ENCODE measurements at places on chromosomes 11 and 22.

GRCh38 chr11:78327945-78328344 is 89.7 kb downstream of the GAB2 start:
- DNase-seq, result no peak

- peak; percentile 78 for DNase-seq
Measured at GRCh38 chr11:62439785-62440602, 21.2 kb downstream of the SCGB1A1 start.

DNA sequence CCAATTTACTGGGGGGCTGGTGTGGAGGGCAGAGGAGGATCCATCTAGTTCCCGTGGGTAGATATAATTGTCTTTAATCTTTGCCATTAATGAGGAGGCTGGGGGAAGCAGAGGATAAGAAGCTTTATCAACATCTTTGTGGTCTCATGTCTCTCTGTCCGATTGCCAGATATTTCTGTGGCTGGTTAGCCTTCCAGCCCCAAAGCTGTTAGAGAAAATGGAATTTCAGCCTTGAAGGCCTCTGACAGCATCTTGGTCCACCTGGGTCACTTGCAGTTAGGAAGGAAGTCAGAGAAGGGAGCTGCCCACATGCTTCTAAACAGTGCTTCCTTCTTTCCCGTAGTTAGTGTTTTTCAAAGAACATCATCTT is 56.9 kb downstream of the ABTB2 start:
- DNase-seq, result no peak

DNA sequence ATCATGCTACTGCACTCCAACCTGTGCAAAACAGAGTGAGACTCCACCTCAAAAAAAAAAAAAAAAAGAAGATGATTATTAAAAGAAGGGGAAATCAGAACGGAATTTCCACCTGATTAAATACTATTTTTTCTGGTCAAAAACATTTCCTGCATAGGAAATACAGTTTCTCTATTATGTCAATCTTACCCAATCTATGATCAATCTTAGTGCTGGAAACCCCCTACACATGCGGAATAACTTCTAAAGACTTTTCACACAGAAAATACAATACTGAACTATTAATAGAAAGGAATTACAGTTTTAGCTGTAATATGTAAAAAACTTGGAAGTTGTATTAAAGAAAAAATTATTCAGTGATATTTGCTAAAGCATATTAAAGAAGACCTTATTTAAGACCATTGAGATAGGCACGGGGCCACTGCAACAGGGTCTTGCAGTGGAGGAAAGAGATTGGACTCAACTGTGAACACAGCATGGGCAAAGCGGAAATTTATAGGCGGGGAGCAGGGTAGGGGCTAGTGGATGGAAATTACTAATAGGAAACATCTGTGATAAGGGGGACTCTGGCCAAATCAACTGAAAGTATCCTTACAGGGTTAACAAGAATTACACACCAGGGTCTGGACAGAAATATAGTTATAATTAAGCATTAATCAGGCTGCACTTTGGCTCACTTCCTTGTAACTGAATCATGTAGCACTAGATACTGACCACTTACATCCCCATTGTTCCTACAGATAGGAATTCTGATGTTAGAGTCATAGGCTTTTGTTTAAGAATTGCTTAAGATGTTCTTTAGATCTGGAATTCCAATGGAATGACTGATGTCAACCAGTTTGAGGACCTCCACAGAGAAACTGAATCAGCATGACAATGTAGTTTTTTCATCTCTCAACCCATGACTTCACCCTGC is 411.5 kb upstream of the DDI1 start:
- DNase-seq, result no peak

DNA sequence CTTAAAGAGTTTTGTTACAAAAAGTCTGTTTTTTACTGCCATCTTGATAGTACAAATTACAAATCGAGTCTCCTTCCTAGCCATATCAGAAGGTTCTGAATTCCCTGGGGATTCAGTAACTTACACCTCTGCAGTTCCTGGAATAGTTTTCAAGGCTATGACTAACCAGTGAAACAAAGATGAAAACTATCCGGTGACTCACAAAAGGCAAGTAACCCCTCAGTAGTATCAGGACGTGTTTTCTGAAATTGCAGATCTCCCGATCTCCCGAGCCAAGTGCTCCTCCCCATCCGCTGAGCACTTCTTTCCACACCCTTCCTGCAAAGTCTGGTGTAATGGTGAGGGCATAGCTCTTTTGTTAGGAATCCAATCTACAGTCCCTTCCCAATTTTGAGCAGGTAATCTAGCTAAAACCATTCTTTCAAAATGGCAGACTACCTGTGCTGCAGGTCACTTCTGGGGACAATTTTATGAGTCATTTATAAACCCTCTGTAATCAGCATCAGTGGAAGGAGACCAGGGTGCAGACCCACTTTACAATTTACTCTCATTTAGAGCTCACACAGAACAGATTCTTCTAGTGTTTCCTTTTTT is 7.7 kb downstream of the E2F8 start:
- DNase-seq, result no peak

GRCh38 chr11:57597461-57597915 is at the start of gene SERPING1:
Gene SERPING1, plus strand, starts transcription at chr11:57597685. Its CDS starts 586 bp downstream, at chr11:57598271.
- peak; percentile 92 for DNase-seq

GRCh38 chr11:118886681-118887111 is 3.0 kb downstream of the CXCR5 start:
- no peak for DNase-seq

DNA sequence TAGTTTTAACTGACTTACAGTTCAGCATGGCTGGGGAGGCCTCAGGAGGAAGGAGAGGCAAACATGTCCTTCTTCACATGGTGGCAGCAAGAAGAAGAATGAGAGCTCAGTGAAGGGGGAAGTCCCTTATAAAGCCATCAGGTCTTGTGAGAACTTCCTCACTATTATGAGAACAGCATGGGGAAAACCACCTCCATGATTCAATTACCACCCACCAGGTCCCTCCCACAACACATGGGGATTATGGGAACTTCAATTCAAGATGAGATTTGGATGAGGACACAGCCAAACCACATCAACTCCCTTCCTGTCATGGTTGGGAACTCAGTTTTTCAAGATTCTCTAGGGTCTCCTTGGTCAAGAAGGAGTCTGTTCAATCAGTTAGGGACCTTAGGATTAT is 432.9 kb upstream of the CNTN5 start:
- no peak for DNase-seq

GRCh38 chr11:1877211-1878136 is 14.2 kb downstream of the PRR33 start:
- DNase-seq, result peak; percentile 85

- DNase-seq, result peak; percentile 45
Measured at GRCh38 chr22:17924735-17925364, 99.5 kb downstream of the MICAL3 start.

DNA sequence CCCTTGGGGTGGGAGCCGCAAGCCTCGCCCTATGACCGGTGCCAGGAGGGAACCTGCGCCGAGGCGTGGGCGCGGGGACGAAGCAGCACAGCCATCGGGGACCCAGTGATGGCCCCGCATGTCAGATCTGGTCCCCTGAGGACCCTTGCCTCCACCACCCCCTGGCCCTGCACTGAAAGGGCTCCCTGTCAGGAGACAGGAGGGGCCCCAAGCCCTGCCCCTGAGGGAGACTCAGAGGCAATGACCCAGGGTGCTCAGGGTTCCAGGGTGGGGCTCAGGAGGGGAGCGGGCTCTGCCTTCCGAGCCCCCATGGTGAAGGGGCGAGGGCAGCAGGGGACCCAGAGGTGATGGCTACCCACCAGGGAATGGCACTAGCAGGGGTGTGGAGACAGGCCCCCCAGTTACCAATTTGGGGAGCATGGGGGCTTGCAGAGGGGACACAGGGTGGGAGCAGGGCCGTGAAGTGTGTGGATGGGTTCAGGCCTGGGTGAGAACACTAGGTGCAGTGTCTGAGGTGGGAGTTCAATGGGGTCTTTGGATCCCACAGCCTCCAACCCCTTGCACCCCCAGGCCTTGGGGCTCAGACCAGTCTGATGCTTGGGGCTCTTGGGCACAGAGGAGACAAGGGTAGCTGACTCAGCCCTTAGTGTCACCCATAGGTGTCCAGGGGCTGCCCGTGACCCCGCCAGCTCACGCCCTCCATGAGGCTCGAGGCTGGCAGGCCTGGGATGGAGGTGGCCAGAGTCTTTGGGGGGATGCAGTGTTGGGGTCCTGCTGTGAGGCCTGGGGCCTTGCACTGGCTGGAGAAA is 499 bp downstream of the LRRC56 start:
- peak; percentile 66 for DNase-seq

GRCh38 chr22:42596336-42596735 is 18.3 kb downstream of the POLDIP3 start:
- no peak for DNase-seq

- DNase-seq, result no peak
Measured at GRCh38 chr11:73932781-73933180, 18.0 kb upstream of the DNAJB13 start.

- DNase-seq, result no peak
Measured at GRCh38 chr11:126525216-126525615, 169.7 kb downstream of the ST3GAL4 start.

- peak; percentile 49 for DNase-seq
Measured at GRCh38 chr11:1162491-1163311, 4.9 kb downstream of the MUC5AC start.

GRCh38 chr22:42022162-42022847 is 23.7 kb downstream of the WBP2NL start:
- DNase-seq, result no peak

GRCh38 chr11:79498667-79499066 is 57.8 kb upstream of the TENM4 start:
- no peak for DNase-seq

GRCh38 chr11:92329646-92330045 is 105.0 kb downstream of the FAT3 start:
- no peak for DNase-seq

- DNase-seq, result no peak
Measured at GRCh38 chr11:81772166-81772565, 961.5 kb downstream of the FAM181B start.

DNA sequence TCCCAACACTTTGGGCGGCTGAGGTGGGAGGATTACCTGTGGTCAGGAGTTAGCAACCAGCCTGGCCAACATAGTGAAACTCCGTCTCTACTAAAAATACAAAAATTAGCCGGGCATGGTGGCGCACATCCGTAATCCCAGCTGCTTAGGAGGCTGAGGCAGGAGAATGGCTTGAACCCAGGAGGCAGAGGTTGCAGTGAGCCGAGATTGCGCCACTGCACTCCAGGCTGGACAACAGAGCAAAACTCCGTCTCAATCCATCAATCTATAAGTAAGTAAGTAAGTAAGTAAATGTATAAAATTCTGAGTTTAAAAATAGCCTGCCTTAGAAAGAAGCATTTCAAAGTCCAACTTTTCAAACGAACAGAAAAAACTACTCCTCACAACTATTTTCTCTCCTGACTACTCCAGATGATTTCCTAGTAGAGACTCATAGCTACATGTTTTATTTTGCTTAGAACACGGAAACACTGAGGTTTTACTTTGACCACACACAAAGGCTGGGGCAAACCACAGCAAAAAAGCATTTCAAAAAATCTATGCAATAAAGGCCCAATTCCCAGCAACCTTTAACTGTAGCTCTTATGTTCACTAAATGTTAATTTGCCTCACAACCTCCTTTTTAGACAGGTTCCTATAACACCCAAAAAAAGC is 16.3 kb downstream of the SPTY2D1 start:
- no peak for DNase-seq

DNA sequence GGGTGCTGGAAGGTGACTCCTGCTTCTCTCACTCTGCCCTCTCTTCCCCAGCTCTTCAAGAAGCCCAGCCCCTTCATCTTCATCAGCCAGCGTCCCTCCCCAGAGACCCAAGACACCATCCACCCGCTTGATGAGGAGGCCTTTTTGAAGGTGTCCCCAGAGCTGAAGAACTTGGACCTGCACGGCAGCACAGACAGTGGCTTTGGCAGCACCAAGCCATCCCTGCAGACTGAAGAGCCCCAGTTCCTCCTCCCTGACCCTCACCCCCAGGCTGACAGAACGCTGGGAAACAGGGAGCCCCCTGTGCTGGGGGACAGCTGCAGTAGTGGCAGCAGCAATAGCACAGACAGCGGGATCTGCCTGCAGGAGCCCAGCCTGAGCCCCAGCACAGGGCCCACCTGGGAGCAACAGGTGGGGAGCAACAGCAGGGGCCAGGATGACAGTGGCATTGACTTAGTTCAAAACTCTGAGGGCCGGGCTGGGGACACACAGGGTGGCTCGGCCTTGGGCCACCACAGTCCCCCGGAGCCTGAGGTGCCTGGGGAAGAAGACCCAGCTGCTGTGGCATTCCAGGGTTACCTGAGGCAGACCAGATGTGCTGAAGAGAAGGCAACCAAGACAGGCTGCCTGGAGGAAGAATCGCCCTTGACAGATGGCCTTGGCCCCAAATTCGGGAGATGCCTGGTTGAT is 12.6 kb downstream of the IL10RA start:
- DNase-seq, result peak; percentile 41

DNA sequence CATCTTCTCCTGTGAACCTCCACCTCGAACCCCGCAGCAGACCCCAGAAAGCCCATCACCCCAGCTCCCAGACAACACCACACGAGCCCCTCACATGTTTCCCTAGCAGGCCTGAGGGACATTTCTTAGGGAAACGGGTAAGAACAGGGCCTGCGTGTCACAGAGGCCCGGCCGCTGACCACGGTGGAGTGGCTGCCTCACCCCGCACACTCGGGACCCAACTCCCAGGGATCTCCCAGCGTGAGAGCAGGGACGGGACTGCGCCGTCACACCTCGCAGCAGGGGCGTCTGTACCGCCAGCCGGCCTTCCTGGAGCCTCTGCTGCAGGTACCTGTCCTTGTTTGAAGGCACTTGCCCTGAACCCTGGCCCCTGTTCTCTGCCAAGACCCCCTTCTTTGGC is 10.2 kb downstream of the ATP5MGL start:
- no peak for DNase-seq

GRCh38 chr11:125903711-125904659 is at the start of gene DDX25:
Gene DDX25, plus strand, starts transcription at chr11:125904508. Its CDS starts 10 bp downstream, at chr11:125904518.
- no peak for DNase-seq

DNA sequence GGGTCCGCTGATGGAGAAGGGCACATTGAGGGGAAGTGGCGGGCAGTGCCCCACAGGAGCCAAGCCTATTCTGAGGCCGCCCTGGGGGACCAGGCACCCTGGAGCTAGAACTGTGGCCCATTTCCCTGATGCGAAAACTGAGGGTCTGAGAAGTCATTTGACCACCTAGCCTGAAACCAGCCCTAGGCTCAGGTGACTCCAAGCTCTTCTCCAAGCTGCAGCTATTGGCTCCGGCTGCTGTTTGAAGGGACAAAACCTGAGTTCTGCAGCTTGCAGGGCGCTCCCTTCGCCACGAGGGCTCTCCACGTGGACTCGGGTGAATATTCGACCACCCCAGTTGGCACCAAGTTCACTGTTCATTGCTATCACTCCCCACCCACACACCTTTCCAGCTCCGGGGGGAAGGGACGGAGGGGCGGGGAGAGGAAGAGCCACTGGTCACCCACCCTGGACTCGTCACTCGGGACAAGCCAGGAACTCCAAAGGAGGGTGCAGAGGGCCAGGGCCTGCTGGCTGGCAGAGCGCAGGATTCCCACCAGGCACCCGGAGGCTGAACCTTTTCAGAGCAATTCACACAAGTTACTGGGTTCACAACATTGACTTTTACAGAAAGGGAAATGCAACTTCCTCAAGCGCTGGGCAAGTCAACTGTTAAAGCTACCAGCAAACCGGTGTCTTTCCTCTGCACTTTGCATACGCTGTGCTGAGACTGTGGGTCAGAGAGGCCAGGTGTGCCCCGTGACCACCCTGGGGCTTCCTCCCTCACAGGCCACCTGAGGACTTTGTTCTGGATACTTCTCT is 1.1 kb upstream of the RAC2 start:
- no peak for DNase-seq

- DNase-seq, result no peak
Measured at GRCh38 chr11:83311701-83312100, 25.5 kb upstream of the CCDC90B start.

All from suprapubic skin (tissue), 4 donors.